Glomerular endothelial cell (primary cell): ENCODE measurements at places on chromosomes 5 and 9. TPM values are rescaled to one million over a fixed set of nuclear protein-coding genes. Genes with fewer than 3 reads are reported as not detected.

- DNase-seq: no peak
Observed at GRCh38 chr9:36035006-36035405, 1.7 kb upstream of the RECK start.

GRCh38 chr5:73985145-73985544 lies 359.1 kb downstream of the ARHGEF28 start:
- no peak for DNase-seq

GRCh38 chr5:135462304-135462703 lies 10.2 kb upstream of the TIFAB start:
- DNase-seq: no peak

DNA sequence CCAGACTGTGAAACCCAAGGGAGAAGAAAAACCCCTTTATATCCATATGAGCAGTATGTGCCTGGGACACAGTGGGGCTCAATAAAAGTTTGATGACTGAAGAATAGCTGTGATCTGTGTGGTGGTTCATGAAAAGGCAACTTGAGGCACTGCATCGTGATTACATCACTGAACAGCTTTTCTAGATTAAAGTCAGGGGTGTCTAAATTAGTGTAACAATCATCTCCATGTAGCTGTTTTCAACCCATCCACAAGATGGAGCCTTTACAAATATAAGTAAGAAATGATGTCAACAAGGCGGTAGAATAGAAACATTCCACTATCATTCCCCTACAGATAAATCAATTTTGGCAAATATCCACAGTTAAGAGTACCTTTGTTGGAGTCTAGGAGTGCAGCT lies 55.5 kb downstream of the PRRC1 start:
- no peak for DNase-seq

DNA sequence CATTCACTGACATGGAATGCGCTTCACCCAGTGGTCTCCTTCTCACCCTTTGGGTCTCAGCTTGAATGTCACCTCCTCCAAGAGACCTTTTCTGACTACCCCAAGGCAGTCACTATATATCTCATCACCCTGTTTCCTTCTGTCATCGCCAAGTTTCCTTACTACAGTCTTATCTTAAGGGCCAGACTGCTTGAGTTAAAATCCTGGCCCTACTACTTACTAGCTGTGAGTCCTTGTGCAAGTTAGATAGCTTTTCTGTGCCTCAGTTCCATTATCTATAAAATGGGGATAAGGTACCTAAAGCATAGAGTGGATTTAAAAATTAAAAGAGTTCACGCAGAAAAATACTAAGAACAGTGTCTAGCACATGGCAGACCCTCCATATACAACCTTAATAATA lies 132.4 kb downstream of the GABBR2 start:
- DNase-seq: no peak

The AJM1 gene
- total RNA-seq: 0.48 and 1.6 TPM in 2 replicates

DNA sequence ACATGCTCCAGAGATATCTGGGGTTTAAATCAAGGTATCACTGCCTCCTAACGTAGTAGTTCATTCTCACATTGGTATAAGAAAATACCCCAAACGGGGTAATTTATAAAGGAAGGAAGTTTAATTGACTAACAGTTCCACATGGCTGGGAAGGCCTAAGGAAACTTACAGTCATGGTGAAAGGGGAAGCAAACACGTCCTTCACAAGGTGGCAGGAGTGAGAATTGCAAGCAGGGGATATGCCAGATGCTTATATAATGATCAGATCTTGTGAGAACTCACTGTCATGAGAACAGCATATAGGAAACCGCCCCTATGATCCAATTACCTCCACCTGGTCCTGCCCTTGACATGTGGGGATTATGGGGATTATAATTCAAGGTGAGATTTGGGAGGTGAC lies 1280.2 kb upstream of the C9orf72 start:
- no peak for DNase-seq

DNA sequence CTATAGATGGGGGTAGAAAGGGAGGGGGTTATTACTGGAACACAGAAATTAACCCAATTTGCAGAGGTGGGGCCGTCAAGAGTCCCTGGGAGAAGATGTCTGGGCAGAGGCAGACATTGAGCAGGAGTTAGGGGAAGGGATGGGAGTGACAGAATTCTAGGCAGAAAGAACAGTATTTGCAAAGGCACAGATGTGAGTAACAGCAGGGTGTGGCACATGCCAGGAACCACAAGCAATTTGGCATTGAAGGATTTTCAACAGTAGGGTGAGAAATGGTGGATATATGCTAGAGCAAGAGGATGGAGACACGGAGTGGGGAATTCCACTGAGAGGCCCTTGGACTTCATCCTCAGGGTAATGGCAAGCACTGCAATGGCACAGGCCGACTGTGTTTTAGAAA lies 71.6 kb upstream of the FRRS1L start:
- no peak for DNase-seq

- DNase-seq: no peak
Observed at GRCh38 chr5:122775550-122776542, 966 bp downstream of the SNX2 start.

DNA sequence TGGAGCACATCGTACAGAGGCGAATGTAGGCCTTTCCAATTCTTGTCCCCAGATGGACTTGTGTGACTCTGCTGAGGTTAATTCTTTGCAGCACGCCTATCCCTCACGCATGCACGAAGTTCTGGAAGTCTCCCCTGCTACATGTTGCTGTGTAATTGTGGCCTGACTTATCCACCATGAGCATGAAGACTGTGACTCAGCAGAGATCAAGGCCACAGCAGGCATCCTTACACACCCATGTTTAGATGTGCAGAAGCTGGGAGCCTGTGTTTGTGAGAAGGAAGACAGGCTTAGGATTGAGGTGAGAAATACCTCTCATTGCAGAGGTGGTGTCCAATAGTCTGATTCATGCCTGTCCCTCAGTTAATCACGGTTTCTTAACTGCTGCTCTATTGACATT lies 135.6 kb downstream of the ICE1 start:
- DNase-seq: no peak

The GABRA1 gene
- not detected in 2 replicates for total RNA-seq

- no peak for DNase-seq
Observed at GRCh38 chr9:120713257-120714087, 798 bp downstream of the MEGF9 start.
